ENCODE measurements at places on chromosomes 1 and 21.

DNA sequence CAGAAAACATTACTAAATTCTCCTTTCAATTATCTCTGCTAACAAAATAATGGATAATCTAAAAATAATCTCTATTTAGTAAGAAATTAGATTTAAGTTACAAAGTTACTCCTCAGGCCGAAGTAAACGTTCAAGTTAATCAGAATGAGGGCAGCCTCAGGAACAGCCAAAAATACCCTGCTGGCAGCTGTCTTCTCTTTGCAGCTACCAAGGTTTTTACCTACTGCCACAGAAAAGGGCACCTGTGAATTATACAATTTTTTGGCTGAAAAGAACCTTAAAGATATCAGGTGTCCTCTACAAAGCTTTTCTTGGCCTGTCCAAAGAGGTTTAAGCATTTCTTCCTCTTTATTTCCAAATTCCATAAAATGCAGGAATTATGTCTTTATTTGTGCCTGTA is 84.4 kb downstream of the AKT3 start:
- no peak for DNase-seq

GRCh38 chr1:181310560-181310959 is 172.8 kb upstream of the CACNA1E start:
- DNase-seq = no peak

DNA sequence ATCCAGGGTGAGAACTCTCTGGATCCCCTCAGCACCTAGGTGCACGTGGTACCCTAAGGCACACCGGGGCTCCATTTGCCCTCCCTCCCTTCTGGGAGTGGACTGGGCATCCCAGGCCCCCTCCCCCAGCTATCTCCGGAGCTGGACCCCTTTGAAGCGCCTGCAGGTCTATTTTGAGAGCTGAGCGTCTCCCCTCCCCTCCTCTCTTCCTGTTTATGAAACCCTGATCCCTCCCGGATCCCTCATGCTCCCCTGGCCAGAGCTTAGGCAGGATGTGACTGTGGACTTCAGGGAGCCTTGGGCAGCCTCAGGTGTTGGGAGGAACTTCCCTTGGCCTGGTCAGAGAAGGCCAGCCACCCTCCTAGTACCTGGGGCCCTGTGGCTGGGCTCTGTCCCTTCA is 10.2 kb downstream of the RPS6KA1 start:
- DNase-seq = no peak

DNA sequence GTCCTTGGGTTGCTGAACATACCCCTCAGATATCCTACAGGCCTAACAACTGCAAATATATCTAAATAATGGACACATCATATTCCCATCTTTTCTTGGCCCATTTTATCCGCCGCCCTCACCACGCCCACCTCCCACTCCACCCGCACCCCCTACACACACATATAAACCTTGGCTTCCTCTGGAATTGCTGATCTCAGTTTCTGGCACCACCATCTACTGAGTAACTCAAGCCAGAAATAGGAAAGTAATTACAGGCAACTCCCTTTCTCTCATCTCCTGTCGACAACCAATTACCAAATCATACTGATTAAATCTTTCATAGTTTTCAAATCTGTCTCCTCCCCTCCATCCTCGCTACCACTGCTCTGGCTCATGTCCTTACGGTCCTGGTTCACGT is 4.7 kb downstream of the RGS8 start:
- DNase-seq = no peak

DNA sequence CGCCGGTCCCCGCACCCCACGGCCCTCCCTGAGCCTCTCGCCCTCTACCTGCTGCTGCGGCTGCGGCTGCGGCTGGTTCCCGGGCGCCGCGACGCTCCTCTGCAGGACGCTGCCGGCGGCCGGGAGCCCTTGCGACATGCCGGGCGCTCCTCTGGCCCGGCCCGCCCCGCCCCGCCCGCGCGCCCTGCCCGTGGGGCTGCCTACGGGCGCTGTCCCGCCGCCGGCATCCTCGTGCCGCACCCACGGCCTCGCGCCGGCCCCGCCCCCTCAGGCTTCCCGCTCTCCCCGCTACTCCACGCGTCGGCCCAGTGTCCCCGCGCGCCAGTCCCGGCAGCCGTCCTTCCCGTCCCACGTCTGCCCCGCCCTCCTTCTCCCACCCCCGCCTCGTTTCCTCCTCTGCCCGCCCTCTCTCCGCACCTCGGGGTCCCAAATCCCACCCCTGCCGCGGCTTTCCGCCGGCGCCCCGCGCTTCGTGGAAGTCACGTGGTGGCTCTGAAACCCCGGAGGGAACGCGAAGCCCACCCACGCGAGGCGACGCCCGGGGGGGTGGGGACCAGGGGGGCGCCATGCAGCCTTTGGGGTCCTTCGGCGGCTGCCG is at the start of gene BATF3:
Gene BATF3, minus strand, starts transcription at position 216 of the 598 bp plus-strand sequence. Its CDS starts 78 bp downstream, at position 138.
- DNase-seq = no peak

DNA sequence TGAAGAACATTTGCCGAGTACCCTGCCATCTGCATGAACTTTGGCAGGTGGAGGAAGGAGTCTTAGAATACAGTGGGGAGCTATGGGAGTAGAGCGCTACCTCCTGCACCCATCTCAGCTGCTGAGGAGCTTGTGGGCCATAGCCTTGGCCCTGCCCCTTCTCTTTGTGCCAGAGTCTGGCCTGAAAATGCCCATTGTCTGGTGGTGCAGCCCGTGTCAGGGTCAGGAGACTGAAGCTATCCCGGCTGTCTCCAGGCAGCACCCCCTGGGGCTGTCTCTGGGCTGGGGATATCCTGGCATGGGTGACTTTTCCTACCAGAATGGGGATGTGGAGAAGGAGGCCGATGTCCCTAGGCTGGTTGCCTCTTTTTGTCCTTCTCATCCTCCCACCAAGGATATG is 7.3 kb downstream of the IPO13 start:
- no peak for DNase-seq

- peak; percentile 83 for DNase-seq
These were observed 18.1 kb upstream of the SLC44A3 start for GRCh38 chr1:94801919-94802546.

DNA sequence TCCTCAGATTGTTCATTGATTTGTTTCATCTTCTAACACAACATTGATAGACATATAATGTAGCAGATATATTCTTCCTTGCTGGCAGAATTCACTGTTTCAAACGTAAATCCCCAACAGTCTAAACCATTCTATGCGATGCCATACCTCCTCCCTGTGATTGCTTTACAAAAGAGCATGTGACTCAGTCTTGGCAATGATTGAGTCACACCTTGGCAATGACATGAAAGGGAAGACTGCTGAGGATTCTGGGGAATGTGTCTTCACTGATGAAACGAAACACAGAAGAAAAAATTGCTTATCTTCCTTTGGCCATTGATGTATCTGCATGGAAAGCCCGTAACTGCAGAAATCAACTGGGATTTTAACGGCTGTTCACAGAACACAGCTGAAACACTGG is 409.6 kb upstream of the ZRANB2 start:
- DNase-seq = no peak

DNA sequence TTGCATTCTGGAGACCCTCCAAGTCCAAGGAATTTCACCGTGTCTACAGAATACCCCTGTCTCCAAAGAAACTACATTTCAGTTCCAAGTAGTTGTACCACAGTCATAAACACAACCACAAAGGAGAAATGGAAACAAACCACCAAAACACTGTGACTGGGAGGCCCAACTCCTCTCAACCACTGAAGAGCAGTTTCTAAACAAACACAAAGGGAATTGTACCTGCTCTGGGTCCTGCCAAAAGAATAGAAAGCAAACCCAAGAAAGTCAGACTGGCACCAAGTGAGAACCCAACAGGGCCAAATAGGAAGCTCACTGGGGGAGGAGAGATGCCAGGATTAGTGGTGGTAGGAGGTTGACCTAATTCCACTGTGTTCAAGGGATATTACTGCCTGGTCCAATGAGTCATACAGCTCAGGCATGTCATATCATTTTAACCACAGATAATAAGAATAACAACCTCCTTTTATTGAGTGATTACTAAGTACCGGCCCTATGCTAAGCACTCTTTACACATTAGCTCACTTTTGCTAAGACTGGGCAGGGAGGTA is 123.9 kb upstream of the PPP2R5A start:
- no peak for DNase-seq

DNA sequence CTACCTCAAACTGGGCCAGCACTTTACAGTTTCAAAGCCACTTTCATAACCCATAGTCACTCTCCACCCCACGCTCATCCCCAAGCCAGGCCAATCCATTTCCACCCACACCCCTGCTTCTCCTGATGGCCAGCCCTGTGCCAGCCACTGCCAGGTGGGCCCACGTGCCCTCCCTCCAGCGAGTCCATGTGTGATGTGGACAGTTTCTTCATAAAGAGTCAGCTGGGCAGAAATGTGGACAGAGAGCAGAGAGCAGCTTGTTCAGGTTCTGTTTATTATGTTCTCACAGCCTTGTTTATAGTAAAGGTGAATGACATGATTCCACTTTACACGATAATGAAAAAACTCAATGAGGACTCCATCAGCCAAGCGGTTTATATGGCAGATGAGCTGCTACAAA is 37.4 kb upstream of the RGS16 start:
- no peak for DNase-seq

- no peak for DNase-seq
These were observed 514 bp downstream of the S1PR1 start for GRCh38 chr1:101237229-101237837.

GRCh38 chr1:95115708-95116137 is 1.4 kb upstream of the TLCD4 start:
- DNase-seq = no peak

- no peak for DNase-seq
These were observed 2.7 kb upstream of the CNN3 start for GRCh38 chr1:94929351-94930217.

- no peak for DNase-seq
These were observed 10.8 kb upstream of the CACYBP start for GRCh38 chr1:174988986-174989385.

- DNase-seq = no peak
These were observed 135.3 kb downstream of the BRINP2 start for GRCh38 chr1:177306019-177306415.

DNA sequence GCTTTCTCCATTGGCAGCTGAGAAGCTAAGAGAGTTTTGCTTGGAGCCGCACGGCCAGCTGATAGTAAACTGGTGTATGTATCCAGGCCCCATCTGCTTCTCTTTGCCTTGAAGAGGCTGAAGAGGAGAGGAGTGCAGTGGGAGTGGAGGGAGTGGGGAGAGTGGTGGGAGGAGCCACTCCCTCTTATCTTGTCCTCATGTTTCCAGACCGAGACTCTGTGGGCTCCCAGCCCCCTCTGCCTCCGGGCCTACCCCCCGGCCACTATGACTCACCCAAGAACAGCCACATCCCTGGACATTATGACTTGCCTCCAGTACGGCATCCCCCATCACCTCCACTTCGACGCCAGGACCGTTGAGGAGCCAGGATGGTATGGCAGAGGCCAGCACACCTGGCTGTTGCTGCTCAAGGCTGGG is 6.0 kb upstream of the LRRC71 start:
- DNase-seq = no peak

DNA sequence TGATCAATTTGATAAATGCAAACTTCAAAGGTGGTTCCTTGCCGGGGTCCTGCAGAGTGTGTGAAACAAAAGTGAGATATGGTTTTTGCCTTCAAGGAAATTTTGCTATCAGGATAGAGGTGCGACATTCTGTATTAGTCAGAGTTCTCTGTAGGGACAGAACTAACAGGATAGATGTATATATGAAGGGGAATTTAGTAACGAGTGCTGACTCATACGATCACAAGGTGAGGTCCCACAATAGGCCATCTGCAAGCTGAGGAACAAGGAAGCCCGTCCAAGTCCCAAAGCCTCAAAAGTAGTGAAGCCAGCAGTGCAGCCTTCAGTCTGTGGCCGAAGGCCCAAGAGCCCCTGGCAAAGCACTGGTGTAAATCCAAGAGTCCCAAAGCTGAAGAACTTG is 157.0 kb downstream of the RYR2 start:
- DNase-seq = no peak

DNA sequence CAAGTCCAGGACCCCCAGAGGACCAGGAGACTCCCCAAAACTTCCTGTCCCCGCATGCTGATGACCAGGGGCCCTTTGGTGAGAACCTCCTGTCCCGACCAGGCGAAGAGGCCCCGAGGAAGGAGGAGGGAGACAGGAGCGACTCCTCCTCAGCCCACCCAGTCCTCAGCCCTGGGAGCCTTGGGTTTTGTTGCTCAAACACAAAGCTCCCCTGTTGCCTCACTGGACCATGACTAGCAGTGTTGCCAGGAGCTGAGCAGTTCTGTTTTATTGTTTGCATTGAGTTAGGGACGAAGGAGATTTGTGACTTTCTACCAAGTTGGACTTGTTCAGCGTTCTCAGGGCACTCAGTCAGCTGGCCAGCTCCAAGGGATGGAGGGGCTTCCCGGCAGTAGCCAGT is 10.0 kb downstream of the UMODL1 start:
- DNase-seq = no peak
